ENCODE measurements at places on chromosomes 3 and 15. TPM values are rescaled to one million over a fixed set of nuclear protein-coding genes. Genes with fewer than 3 reads are reported as not detected.

The CPB1 gene
- not detected for total RNA-seq

The TLR9 gene
- 0.07 TPM for total RNA-seq

DNA sequence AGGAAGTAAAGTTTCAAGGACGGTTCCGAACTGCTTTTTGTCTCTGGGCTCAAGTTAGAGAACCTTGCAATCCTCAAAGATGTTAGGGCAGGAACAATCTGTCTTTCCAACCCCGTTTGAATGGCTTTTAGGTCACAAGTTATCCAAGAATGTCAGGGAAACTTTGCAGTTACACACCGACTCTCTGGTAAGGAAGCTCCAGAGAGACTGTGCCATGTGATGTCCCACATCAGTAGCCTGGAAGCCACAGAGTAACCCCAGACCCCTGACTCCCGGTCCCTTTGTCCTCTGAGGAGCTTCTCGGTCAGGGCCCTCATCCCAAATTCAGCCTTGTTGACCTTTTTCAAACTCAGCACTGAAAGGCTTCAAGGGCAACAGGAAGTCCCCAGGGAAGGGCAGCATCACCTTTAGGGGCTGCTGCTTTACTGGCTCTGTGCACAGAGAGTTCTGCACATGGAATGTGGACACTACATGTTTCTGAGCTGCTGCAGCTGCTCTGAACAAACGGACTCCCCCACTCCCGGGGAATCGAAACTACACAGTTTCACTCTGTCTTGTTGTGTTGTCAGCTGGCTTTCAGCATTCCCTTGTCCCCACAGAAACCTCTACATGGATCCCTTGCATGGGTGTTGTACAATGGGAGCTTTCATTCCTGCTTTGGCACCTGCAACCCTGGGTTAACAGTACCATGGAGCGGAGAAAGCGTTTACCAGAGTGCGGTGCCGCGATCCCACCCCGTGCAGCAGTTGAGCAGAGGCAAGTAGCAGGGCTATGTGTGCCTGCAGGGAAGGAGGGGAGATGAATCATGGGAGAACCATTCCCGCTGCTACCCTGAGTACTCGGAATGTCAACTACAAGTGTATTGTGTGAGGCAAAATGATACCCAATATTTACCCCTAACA, 408.2 kb upstream of the THBS1 start:
- H3K4me3 ChIP-seq, result peak overlapping the region; percentile 30
- H3K27me3 ChIP-seq, result no peaks in the 10 kb centered on the region
- no peaks in the 10 kb centered on the region for H3K4me1 ChIP-seq
- H3K27ac ChIP-seq, result no peak overlapping the region

The B3GALNT1 gene
- total RNA-seq, result 0.81 TPM

DNA sequence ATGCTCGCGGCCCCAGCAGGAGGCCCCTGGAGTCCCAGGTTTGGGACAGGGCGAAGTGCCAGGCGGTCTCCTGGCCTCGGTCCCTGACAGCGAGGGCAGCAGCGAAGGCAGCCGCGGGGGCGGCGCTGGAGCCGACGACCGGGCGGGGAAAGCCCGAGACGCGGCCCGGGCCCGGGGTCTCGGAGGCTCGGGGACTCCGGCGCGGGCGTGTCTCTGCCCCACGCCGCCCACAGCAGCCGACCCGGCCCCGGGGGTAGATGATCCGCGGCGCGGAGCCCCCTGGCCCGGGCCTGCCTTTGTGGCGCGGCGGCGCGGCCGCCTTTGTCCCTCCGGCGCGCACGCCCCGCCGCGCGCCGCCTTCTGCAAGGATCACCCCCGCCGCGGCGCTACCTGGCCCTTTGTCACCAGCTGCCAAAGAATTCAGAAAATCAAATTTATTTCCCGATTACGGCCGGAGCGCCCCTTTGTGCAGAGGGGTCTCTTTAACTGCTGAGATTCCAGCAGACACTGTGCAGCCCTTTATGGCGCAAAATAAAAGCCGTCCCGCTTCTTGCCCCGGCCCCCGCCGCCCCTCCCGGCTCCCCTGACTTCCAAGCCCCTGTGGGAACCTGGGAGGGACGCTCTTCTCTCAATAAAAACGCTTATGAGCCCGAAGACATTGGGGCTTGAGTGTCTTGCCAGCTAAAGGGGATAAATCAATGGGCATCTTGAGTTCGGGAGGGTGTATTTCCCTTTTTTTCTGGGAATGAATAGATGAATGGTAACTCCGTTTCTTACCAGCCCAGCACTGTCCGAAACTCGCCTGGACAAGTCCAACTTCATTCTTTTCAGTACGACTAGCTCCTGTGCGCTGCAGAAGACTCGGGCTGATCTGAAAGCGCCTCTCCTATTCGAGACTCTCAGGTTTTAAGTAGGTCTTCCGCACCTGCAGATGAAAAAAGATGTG, 68.4 kb downstream of the HES1 start:
- no peaks in the 10 kb centered on the region for H3K27me3 ChIP-seq
- H3K4me1 ChIP-seq, result peaks cover 9% of the 10 kb centered on the region
- no peak for DNase-seq

- DNase-seq, result no peak
- H3K27ac ChIP-seq, result no peak overlapping the region
- no peaks in the 10 kb centered on the region for H3K27me3 ChIP-seq
- H3K36me3 ChIP-seq, result no peaks in the 10 kb centered on the region
- no peak overlapping the region for H3K4me3 ChIP-seq
These were observed 781.2 kb upstream of the NR2F2 start for GRCh38 chr15:95549168-95549738.

GRCh38 chr3:8767667-8768363, 1.6 kb downstream of the OXTR start:
- H3K36me3 ChIP-seq, result no peaks in the 10 kb centered on the region
- H3K4me3 ChIP-seq, result peak overlapping the region; percentile 35
- H3K4me1 ChIP-seq, result peaks cover 5% of the 10 kb centered on the region
- no peak overlapping the region for H3K27ac ChIP-seq

DNA sequence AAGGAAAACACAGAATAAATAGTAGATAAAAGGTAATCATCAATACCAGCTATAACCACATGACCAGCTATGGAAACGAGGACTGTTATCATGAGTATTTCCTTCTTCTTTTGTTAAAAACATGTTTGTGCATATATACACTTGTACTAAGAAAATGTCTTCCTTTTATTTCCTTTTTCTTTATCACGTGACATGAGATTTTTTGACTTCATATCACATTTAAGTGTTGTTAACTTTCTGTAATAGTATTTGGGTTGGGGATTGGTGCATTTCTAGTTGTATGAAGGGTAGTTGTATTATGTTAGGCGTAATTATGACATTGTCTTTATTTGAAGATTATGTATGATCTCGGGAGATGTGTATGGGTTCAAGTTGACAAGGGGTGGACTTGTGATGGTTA, 278.5 kb upstream of the ZNF385D start:
- no peaks in the 10 kb centered on the region for H3K27me3 ChIP-seq
- H3K4me3 ChIP-seq, result no peak overlapping the region
- no peaks in the 10 kb centered on the region for H3K36me3 ChIP-seq
- no peak overlapping the region for H3K27ac ChIP-seq

DNA sequence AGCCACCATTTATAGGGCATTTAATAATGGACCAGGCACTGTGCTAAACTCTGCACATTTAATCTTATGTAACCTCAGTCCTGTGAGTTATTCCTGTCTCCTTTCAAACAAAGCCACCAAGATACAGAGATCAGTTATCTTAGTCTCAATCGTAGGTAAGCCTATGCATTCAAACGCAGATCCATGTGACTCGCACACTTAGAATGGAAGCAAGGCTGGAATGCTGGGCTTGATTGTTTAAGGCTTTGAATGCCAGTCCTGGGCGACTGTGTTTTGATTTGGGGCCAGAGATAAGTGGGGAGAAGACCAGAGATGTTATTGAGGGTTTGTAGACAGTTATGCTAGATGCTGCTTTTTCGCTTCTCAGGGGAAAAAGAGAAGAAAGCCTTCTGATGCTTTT, 22.2 kb downstream of the MED12L start:
- H3K4me3 ChIP-seq, result no peak overlapping the region
- no peaks in the 10 kb centered on the region for H3K36me3 ChIP-seq
- no peak overlapping the region for H3K27ac ChIP-seq
- no peak for DNase-seq
- H3K4me1 ChIP-seq, result no peaks in the 10 kb centered on the region

The ACAN gene
- total RNA-seq, result 1.7 TPM

DNA sequence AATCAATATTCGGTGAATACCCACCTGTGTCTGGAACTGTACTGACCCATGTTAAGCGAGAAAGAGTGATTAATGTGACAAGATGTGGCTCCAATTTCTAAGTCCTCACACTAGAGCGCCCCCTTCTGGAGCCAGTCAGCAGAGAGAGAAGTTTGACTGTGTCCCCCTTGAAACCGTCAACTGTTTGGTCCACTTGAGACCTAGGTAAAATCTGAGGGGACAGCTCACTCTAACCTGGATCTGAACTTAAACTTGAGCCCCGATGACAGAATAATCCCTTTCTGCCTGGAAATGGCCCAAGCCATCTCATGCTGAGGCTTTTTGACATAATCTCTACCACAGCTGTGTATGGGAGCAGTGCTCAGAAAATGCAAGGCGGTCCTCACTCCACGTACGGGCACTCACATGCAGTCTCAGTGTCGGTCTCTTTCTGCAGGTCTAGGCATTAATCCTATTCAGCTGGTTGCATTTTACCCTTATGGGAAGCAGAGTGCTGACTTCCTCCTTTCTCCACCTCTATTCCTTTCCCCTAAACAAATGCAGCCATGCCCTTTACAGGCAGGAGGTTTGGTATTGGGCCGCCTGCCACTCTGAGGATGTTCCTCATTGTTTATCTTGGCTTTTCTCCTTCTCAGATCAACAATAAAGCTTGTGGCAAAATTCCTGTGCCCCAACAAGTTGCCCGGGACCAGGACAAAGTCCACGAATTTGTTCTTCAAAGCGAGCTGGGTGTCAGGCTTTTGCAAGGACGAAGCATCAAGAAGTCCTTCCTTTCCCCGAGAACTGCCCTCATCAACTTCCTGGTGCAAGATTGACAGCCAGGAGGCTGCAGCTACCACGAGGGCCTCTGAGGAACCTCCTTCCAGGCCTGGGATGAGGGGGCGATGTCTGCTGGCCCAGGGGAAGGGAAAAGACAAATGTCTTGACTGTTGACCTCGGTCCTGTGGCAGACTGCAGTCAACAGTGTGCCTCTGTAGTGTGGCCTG, 47.5 kb upstream of the LIMD1 start:
- no peaks in the 10 kb centered on the region for H3K36me3 ChIP-seq
- peaks cover 73% of the 10 kb centered on the region for H3K4me1 ChIP-seq
- H3K4me3 ChIP-seq, result no peak overlapping the region

DNA sequence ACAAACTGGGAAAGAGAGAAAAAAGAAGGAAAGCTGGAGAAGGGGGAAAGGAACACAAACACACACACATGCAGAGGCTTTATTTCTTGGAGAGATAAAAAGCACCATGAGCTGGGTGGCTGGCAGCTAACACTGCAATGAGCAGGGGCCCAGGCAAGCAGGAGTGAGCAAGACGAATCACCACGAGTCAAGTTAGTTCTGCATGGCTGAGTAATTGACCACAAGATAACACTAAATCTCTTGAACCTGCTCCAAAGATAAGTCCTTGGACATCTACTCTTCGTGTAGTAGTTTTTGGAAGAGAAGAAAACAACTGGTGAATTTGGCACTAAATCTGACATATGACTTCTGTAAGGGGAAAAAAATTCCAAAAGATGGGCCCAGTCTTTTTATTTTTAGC, 100.9 kb downstream of the MYO5A start:
- H3K27me3 ChIP-seq, result no peaks in the 10 kb centered on the region
- peak overlapping the region; percentile 80 for H3K27ac ChIP-seq
- H3K36me3 ChIP-seq, result no peaks in the 10 kb centered on the region
- peaks cover 34% of the 10 kb centered on the region for H3K4me1 ChIP-seq
- H3K4me3 ChIP-seq, result no peak overlapping the region

The AADACL2 gene
- total RNA-seq, result not detected

The GABRR3 gene
- not detected for total RNA-seq

- no peaks in the 10 kb centered on the region for H3K36me3 ChIP-seq
- no peaks in the 10 kb centered on the region for H3K4me1 ChIP-seq
- H3K4me3 ChIP-seq, result no peak overlapping the region
- H3K27ac ChIP-seq, result no peak overlapping the region
- no peak for DNase-seq
These were observed 486.1 kb upstream of the GOLIM4 start for GRCh38 chr3:168581771-168582225.

The HYAL1 gene
- total RNA-seq, result 3.6 TPM

GRCh38 chr15:29044503-29044901, 158.7 kb downstream of the APBA2 start:
- no peaks in the 10 kb centered on the region for H3K27me3 ChIP-seq
- H3K4me3 ChIP-seq, result no peak overlapping the region
- H3K4me1 ChIP-seq, result no peaks in the 10 kb centered on the region
- H3K36me3 ChIP-seq, result no peaks in the 10 kb centered on the region
- DNase-seq, result no peak

The IMPG2 gene
- total RNA-seq, result 0.42 TPM

The CA12 gene
- 1.7 TPM for total RNA-seq

The C3orf85 gene
- total RNA-seq, result not detected

GRCh38 chr3:46399557-46399956, 7.3 kb downstream of the CCR5AS start:
- H3K27ac ChIP-seq, result no peak overlapping the region
- no peaks in the 10 kb centered on the region for H3K36me3 ChIP-seq
- H3K27me3 ChIP-seq, result no peaks in the 10 kb centered on the region

DNA sequence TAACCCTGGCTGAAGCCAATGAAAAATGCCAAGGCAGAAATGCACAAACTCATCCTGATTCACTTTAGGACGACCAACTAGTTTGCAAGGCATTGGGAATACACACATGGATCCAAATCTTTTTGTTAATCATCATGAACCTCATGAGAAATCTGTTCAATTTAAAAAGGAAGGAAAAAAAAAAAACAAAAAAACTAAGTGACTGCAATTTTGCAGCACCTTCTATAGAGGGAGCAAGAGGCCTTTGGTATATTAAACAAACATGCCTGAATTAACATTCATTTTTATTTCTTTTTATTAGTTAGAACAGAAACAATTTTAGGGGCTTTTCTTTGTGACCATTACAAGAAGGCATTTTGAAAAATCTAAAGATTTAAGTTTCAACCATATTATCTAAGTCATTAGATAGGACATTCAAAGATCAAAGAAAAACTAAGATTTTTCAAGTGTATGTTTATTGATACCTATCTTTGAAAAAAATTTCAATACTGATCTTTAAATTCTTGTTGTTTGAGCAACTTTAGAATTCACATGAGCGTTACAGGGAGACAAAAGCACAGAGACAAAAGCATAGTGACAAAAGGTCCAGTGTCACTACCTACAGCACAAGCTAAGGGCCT, 182.4 kb downstream of the CBLB start:
- DNase-seq, result no peak
- H3K4me1 ChIP-seq, result peaks cover 2% of the 10 kb centered on the region
- H3K36me3 ChIP-seq, result no peaks in the 10 kb centered on the region
- H3K27ac ChIP-seq, result no peak overlapping the region
- no peak overlapping the region for H3K4me3 ChIP-seq

The TRH gene
- not detected for total RNA-seq

DNA sequence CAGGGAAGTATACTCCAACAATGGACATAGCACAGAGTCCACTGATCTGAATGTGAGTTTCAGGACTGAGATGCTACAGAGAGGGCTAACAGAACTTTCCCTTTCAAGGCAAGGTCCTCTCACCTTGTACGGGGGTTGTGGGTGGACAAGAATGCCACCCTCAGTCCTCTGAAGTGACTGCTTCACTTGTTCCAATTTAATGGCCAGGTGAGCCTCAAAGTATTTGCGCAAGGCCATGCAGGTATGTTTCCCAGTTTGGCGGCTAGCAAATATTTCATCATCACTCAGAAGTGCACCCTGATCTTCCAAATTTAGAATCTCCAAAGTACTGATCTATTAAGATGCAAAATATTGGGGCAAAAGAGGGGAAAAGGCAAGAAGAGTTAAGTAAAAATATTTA, 38.1 kb downstream of the RBM15B start:
- no peak overlapping the region for H3K4me3 ChIP-seq
- H3K27me3 ChIP-seq, result no peaks in the 10 kb centered on the region
- H3K36me3 ChIP-seq, result peaks cover 45% of the 10 kb centered on the region
- no peaks in the 10 kb centered on the region for H3K4me1 ChIP-seq

- no peaks in the 10 kb centered on the region for H3K4me1 ChIP-seq
- no peak overlapping the region for H3K4me3 ChIP-seq
- H3K27ac ChIP-seq, result no peak overlapping the region
- no peaks in the 10 kb centered on the region for H3K36me3 ChIP-seq
These were observed 68.9 kb downstream of the ST8SIA2 start for GRCh38 chr15:92462424-92463125.
